ENCODE measurements at places on chromosomes 4 and X. TPM values are rescaled to one million over a fixed set of nuclear protein-coding genes. Genes with fewer than 3 reads are reported as not detected.

- no peak for DNase-seq
These were observed 15.0 kb upstream of the TLR1 start for GRCh38 chr4:38819569-38819968.

- no peak for DNase-seq
These were observed 8.9 kb downstream of the ZIC3 start for GRCh38 chrX:137574784-137575293.

- DNase-seq = peak; percentile 13
These were observed 10.8 kb downstream of the PSAPL1 start for GRCh38 chr4:7423801-7424552.

Gene EDNRA
- 2.6 TPM for total RNA-seq

Measured in breast epithelium (tissue), 4 donors.